ENCODE measurements at places on chromosomes 16 and 17.
A peak's percentile ranks its signal among the peaks of the same experiment; 100 is the strongest.

DNA sequence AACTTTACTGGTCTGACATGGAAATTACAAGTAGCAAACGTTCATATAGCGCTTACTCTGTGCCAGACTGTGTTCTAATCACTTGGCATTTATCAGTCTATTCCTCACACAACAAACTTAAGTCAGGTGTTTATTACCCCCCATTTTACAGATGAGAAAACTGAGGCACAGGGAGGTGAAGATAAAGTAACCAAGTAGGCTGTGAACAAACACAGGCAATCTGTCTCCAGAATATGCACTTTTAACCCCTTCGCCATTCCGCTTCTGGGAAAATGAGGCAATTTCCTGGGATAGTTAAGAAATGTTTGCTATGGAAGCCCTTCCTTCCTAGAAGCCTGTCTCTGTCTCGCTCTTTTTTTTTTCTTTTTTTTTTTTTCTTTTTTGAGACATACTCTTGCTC is 12.2 kb upstream of the CXCL16 start:
- no peak for DNase-seq

DNA sequence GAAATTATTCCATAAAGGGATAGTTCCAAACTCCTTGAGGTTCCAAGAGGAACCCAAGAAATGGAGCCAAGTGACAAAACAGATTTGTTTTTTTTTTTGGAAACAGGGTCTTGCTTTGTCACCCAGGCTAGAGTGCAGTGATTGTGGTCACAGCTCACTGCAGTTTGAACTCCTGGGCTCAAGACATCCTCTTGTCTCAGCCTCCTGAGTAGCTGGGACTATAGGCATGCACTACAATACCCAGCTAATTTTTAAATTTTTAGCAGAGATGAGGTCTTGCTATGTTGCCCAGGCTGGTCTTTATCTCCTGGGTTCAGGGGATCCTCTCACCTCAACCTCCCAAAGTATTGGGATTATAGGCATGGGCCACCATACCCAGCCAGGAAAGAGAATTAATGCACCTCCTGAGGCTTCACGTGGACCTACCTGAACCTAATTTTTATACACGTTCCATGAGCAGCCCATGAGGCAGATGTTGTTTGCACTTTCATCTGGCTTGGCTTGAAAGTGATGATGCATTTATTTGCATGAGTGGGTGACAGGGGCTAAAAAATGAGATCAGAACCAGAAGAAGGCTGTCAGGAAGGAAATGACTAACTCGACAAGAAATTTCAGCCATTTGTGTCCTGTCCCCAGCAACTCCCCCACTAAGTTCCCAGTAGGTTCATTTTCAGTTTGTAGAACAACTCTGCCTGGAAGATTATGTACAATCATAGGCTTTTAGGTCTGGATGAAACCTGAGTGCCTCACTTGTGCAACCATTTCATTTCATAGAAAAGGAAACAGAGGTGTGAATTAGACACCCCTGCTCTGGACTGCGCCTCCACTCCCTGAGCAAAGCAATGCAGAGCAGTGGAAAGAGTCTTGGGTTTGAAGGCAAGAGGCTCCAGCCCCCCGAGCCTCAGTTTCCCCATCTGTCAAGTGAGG is 10.3 kb upstream of the IRF8 start:
- peak; percentile 58 for DNase-seq

DNA sequence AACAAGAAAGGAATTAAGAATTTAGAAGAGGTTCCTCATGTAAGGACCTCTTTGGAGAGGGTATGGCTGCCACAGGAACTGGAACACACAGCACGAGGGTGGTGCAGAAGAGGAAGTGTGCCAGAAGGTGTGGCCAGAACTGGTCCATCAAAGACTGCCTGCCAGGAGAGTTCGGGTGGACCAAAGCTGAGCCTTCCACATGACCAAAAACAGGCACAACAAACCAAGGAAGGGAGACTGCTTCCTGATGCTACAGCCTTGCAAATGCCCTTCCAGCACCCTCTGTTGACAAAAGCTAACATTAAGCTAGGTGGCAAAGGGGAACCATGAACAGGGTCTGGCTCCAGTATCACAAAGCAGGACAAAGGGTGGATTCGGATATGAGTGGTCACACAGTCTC is 125.8 kb upstream of the TMEM97 start:
- no peak for DNase-seq

- DNase-seq: no peak
These were observed 1.7 kb upstream of the BRCA1 start for GRCh38 chr17:43126911-43127290.

GRCh38 chr16:71648162-71648561 is 22.2 kb downstream of the MARVELD3 start:
- DNase-seq: no peak

DNA sequence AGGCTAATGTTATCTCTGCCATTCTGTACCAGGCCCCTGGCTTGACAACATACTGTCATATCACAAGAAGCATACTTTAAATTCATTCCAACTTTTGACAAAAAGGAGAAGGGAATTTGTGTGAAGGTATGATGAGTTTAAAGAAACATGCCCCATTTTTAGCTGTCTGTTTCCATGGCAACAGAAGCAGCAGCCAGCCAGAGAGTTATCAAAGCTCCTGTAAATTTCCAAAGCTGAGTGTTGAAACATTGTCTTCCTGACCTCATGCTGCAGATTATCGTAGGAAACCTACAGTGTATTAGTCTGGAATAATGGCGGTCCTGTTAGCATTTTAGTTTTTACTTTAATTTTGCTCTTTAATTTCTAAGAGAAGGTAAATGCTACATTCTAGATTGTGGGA is 124.9 kb downstream of the MRTFB start:
- no peak for DNase-seq

DNA sequence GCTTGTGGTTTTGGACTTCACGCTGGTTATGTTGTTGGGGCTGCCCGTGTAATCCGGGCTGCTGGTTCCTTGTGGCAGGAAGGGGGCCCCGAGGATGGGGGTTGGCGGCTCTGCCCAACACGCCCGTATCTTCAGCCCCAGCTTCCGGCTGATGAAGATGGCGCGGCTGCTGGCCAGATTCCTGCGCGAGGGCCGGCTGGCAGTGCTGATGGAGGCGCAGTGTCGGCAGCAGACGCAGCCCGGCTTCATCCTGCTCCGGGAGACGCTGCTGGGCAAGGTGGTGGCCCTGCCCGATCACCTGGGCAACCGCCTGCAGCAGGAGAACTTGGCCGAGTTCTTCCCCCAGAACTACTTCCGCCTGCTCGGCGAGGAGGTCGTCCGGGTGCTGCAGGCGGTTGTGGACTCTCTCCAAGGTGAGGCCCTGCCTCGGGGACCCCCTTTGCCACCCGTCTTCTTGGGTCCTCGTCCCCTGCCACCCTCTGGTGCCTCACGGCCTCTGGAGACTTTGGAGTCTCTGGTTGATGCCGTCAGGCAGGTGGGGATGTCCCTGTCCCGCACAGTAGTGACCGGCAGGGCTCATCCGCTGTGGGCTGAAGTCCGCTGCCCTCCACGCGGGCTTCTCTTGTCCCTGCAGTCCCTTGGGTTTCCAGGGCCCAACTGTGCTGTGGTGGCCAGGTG is 2.2 kb downstream of the TELO2 start:
- no peak for DNase-seq

- DNase-seq: peak; percentile 83
These were observed 2.2 kb upstream of the CHD3 start for GRCh38 chr17:7886227-7887037.

DNA sequence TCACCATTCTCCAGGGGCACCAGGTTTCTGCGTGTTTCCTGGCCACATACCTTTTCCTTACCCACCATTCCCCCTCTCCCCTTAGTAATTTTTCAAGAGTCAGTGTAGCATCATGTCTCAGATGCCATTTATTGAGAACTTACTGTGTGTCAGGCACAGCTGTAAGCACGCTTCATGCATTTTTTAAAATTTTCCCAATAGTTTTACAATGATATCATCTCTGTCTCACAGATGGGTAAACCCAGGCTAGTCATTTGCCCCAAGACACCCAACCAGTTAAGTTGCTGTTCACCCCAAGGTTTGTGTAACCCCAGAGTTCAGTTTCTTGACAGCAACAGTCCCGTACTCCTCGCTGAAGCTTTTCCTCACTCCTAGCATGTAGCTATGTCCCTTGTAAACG is 56.4 kb upstream of the IRX3 start:
- DNase-seq: no peak

DNA sequence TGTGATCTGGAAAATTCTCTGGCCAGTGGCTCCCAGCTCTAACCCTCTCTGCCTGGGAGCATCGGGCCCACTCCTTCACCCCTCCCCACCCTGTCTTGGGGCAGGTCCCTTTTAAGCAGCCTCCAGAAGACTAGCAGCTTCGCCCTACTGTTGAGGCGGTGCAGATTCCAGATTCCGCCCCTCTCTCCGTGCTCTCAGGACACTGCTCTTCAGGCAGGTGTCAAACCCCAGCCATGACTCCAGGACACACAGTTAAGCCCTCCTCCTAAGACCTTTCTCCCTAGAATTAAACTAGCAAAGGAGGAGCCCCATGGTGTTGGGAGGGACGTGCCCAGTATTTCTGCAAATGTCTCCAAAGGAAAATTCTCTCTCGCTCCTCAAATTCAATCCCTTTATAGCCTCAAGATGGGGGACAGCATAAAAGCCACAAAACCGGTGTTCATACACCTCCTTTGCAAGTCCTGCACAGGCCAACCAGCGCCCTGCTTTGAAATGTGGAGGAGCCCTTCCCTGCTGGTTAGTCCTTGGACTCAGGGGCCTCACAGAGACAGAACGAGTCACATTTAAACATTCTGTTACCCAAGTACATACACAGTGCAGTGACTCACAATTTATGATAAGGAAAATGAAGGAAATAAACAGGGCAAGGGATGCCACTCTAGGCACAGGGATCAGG is 7.2 kb downstream of the LPO start:
- DNase-seq: no peak

DNA sequence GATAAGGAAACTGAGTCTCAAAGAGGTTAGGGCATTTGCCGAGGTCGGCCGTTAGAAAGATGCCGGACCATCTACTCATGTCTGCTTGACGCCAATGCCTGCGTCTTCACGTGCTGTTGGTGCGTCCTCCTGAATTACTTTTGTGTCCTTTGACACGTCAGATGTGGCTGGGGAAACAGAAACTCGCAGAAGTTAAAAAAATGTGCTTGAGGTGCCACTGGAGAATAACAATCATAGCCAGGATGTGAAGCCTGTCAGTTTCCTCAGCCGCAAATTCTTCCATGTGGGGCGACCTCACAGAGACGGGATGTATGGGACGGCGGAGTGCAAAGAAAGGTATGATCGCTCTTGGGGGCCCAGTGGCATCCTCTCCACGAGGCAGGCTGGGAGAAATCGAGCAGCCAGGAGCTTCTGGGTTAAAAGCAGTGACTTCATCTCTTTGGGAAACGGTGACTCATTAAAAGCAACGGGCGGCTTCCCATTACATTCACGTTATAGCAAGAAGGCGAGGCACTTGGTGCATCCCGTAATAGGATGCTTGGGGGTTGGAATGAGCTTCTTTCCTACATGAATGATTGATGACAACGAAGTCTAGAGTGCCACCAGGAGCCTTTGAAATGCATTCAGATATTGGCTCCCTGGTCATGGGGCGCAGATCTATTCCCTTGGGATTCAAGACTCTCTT is 67.8 kb downstream of the BMERB1 start:
- peak; percentile 46 for DNase-seq

- no peak for DNase-seq
These were observed 56.0 kb downstream of the SHISA6 start for GRCh38 chr17:11296994-11297393.

DNA sequence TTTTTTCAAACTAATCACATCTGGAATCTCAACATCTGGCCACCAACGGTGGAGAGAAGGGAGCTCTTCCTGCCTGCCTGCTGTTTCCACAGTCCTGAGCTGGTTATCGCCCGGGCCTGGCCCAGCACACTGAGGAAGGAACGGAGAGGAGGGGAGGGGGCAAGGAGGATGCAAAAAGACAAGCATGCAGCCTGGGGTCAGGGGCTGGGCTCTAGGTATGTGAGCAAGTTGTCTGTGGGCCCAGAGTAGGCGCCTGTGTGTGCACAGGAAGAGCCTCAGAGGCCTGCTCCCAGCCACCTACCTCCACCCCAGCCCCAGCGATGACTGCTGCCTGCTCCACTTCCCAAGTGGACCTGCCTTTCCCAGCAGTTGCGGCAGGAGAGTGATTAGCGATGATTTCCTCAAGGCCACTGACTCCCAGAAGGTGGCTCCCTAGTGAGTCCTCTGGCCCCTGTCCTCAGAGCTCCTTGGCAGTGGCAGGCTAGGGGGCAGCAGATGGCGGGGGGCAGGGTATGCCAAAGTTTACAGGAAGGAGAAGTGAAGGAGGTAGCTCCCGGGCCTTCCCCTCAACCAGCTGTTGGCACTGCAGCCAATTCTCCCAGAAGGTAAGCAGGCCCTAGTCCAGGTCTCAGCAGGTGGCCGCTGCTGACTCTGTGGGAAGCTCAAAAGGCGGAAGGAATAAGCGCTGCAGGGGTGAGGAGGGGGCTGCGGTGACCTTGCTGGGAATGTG is 27.0 kb upstream of the RASD1 start:
- no peak for DNase-seq

DNA sequence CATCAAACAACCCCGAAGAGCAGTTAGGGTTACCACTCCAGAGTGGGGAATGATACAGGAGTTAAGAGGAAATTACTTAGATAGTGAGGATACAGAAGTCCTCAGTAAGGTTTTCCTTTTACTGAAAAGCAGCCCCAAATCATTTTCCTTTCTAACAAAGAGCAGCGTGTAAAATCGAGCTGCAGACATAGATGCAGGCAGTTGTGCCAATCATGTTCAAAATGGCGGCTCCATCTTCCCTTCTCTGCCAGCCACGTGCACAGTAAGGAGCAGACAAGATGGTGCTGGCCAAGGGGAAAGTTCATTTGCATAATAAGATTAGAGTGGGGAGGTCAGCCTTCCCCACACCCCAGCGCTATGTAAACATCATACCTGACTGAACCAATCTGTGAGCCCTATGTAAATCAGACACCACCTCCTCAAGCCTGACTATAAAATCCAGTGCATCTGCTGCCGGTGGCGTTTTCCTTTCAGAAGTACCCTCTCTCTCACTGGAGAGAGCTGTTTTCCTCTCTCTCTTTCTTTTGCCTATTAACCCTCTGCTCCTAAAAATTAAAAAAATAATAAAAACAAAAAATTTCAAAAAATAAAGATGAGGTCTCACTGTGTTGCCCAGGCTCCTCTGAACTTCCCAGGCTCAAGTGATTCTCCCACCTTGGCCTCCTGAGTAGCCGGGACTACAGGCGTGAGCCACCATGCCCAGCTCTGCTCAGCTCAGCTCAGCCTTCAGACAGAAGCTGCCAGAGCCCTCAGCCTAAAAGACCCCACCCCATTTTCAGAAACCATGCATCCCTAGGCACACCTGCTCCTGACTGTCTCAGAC is 2.6 kb upstream of the SRL start:
- peak; percentile 56 for DNase-seq

DNA sequence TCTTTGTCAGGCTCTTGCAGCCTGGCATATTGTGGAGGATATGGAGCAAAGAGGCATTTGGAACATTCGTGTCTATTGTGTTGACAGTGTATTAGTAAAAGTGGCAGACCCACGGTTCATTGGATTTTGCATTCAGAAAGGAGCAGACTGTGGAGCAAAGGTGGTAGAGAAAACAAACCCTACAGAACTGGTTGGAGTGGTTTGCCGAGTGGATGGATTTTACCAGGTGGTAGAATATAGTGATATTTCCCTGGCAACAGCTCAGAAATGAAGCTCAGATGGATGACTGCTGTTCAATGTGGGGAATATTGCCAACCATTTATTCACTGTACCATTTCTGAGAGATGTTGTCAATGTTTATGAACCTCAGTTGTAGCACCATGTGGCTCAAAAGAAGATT is 44.5 kb downstream of the EFCAB13 start:
- no peak for DNase-seq

Measured in muscle of back (tissue), 13 donors.